ENCODE measurements at places on chromosomes 3 and 15.

DNA sequence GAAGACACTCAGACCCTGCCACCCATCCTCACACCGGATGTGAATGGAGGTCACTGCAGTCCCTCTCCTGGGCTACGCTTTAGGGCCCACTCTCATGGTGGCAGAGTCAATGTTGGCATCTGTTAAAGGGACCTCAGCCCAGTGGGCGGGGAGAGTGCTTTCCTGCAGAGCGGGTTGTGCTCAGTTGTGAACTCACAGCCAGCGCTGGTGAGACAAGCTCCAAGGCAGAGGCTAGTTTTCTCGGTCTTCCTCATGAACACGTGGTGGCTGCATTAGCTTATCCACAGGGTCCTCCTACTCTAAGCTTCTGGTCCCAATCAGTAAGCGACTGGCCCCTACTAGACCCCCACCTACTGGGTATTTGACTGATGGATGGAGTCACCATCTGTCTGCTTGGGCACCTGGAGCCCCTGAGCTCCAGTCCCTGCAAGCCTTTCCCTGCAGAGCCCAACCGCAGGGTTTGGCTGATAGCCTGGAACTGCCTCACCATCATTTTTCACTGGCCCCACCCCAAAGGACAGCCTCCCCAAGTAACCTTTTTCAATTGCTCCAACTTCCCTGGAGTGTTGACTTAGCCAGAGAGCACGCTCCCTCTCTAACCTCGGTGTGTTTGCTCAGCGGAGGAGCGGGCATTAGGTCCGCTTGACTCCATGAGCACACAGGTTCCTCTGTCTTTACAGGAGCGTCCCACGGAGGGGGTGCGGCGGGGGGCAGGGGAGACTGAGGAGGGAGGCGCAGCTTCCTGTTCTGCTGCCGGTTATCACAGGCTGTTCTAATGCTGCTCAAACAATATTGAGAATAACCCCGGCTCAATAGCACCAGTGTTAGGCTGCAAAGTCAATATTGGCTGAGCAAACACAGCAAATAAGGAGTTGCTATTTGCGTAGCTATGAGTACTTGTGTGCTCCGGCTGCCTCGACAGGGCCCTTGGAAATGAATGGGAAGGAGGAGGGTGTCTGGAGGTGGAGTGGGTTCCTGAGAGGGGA, 141.7 kb downstream of the RPLP1 start:
- no peak for DNase-seq

DNA sequence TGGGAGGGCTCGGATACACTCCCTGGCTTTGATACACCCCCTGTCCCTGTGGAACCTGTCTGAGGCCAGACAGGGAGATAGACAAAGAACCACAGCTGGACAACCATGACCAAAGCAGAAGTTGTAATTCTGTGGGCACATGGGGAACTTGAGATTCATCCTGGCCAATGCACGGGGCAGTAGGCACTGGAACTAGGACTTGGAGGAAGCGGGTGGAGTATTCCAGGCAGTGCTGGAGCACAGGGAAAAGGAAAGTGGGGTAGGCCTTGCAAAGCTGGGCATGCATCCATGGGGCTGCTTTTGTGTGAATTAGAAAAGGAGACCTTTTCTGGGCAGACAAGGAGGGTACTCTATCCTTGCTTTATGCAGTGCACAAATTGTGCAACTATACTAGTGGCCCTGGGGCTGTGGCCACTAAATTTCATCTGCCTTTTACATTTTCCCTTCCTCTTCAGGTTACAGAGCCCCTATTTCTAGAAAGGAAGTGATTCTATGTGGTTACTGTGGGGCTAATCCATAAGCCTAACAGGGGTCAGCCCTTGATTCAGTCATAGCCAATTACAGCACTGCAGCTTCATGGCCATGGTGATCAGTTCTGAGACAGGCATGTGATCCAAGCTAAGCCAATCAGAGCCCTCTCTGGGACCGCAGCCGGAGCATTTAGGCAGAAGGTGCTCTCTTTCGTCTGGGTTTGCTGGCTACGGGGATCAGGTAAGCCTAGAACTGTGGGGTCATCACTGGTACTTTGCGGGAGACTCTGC, 21.0 kb downstream of the CRABP1 start:
- no peak for DNase-seq

DNA sequence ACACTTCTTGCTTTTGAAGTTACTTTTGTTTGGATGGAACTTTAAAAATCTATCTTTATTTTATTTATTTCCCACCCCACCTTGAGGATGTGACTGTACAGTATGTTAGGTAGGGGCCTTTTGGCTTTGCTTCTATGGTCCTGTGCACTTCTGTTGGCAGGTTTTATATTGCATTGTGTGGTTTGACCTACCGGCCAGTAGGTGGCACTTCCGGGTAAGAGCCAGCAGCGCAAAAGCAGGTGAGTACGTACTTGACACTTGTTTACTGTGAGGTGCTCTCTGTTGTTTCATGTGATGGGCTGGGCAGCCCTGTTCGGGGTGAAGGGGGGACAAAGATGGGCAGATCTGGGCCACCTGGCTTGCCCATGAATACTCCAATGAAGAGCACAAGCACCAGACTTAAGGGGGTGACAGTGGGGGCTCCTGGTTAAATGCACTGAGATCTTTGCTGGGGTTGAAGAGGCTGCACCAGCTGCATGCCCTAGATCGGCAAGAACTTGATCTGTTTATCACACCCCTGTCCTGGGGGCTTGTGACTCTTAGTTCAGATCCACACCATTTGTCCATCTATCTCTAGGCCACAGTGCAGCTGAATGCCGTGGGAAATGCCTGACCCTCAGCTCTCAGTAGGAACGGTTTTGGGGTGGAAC, 131.6 kb downstream of the NLGN1 start:
- no peak for DNase-seq

DNA sequence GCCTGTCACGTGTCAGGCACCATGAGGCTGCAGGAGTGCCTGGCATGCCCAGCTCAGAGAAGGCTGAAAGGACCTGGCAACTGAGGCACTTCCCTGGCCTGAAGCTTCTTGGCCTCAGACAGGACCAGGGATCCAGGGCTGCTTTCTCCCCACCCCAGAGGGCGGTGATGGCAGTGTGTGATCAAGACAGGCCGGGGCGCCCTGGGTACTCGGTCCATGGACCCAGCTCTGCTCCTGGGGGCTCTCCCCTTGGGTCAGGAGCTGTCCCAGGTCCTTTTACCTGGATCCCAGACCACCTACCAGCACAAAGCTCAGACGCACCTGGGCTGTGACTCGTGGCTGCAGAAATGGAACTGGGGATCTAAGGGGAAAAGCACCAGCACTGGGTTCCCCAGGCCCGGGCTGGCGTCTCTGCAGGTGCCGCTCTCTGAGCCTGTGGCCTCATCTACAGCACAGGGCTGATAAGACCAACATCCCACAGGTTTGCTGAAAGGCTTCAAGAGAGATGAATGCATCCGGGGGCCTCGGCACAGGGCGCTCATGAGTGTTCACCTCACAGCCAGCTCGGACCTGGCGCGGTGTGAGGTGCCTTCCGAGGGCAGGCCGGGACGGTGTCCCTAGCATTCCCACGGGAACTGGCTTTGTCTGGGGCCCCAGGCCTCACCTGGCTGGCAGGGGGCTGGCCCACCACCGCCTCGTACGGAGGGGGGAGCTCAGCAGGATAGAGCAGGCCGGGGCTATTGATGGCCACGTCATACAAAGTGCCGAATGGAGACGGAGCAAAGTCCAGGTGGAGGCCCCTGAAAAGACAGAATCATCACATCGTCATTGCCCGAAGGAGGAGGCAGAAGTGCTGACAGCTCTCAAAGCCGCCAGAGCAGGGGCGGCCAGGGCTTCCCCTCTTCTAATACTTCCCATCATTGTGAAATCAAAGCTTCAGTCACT, 133.6 kb downstream of the NSMCE3 start:
- no peak for DNase-seq

DNA sequence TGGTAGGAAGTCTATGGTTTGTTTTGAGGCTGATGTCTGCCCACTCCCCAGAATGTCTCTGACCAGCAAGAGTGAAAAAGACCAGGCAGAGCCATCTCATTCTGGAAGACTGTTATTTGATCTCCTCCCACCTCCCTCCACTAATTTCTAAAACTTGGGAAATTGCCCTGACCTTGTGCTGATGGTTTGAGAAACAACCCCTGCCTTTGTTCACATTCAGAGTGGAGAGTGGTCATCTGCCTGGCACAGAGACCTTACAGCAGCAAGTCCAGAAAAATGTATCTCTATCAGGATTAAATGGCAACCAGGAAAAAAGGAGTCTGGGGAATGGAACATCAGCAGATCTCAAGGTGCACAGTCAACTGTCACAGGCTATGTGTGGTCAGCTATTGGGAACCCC, 25.7 kb downstream of the SPATA12 start:
- no peak for DNase-seq

- no peak for DNase-seq
Observed at GRCh38 chr3:42906070-42906847, at the start of gene ZNF662. ZNF662 (plus strand) TSS chr3:42906142; CDS start chr3:42908115, 1,973 bp downstream.

- no peak for DNase-seq
Observed at GRCh38 chr15:60751985-60752952, 273.3 kb upstream of the ICE2 start.

DNA sequence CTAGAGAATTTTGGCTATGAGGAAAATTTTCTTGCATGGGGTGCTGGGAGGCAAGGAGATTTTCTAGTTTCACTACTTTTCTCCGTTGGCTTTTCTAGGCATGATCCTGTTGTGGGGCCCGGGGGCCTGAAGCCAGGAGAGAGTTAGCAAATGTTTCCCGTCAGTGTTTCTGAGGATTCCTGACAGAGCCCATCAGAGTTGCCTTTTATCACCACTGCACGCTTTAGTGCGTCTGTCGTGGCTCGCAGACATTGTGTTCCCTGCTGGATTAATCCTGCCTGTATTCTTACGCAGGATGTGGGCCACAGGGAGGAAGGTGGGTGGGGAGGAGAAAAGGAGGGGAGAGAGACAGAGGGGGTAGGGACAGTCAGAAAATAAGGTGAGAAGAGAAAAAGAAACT, 18.1 kb upstream of the BOC start:
- no peak for DNase-seq

DNA sequence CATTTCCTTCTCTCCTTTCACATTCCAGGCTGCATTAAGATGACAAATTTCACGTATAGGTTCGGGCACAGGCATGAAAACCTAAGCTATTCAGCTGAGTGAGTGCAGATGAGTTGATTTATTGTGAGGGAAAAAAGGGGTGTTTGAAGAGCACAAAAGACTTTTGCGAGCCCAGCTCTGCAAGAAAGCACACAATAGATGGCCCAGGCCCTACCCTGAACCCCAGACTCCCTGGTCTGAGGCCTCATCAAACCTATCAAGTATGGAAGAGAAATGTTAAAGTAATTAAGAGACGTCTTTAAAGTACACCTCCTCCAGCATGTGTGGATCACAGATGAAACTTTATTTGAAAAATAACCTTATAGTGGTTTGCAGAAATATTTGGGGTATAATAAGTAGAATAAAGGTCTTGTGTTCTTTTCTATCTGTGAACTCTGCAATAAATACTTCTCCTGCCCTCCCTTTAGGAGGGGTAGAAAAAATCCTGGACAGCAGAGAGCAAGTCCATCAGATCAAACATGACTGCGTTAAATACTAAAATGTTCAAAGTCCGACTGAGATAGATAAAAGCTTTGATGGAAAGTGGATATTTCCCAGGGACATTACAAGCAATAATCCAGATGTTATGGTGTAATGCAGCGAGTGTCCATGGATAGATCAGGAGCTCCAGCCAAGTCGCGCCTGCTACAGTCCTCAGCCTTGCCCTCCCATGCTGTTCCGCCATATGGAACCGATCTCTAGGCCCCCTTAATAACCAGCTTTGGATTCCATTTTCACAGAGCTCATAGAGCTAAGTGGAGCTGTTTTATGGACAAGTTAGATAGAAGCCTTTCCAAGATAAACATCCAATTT, 121.5 kb downstream of the MCTP2 start:
- no peak for DNase-seq
